Kidney (tissue), 22 donors: ENCODE measurements at places on chromosomes 12 and 14.

DNA sequence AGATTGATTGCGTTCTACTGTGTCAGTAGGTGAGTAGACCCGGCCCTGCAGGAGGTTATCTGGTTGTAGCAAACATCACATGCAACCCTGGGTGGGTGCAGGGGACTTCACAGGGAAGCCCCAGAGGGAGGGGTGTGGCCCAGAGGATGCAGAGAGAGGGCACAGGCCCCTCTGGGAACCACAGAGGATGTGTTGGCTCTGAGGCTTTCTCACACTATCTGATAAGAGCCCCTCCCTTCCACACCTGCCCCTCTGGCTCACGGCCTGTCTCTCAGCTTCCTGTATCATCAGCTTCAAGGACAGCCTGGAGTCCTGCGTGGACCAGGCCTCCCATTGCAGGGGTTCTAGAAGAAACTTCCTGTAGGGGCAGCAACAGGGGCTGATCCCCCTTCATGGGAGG lies 101.9 kb downstream of the RIN3 start:
- no peak for DNase-seq

GRCh38 chr12:12837025-12837812 lies 24.1 kb downstream of the DDX47 start:
- peak; percentile 71 for DNase-seq

- DNase-seq, result no peak
These were observed 56.1 kb upstream of the FUT8 start for GRCh38 chr14:65356327-65356836.

- DNase-seq, result no peak
These were observed 75.9 kb upstream of the RGS6 start for GRCh38 chr14:71856199-71856919.

DNA sequence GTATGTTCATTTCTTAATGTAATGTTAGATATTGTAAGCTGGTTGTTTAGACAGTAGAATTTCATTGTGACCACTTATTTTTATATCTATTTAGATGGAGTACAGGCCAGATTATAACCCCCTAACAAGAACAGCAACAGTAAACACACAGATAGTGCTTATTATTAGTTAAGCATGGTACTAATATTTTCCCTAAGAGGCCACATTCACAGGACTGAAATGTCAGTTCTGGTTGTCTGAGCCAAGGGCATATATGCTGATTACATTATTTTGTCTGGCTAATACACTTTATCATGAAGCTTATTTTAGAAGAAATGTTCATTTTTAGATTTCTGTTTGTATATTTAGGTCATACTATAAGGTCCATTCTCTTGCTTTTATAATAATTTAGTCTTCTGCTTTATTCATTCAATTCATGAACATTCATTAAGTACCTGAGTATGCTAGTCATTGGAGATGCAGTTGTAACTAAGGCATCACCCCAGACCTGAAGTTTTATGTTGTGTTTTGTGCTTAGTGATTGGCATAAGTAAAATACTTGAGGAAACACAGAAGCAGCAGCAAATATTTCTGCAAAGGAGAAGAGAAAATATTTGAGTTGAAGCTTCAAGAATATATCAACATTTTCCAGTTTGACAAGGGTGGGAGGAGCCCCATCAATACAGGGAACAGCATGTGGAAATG lies 413.7 kb downstream of the RAD51B start:
- DNase-seq, result no peak

- no peak for DNase-seq
These were observed 29.5 kb upstream of the CISTR start for GRCh38 chr12:53781228-53781801.

GRCh38 chr12:79317179-79317847 lies 373.5 kb downstream of the PAWR start:
- no peak for DNase-seq

DNA sequence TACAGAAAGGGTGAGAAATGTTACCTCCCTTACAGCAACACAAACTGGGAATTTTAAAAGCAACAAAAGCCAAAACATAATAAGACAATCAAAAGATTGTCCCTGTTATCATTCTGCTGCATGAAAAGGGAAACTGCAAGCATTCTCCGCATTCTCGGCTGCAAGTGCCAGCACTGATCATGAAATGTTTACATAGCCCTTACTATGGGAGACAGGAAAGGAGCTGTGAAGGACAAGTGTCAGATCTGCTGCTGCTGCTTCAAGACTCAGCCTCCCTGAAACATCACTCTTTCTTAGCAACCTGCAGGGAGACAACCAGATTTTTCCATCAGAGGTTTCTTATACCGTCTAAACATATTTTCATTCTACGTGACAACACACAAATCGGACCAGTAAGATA lies 20.1 kb downstream of the DENND5B start:
- no peak for DNase-seq

- DNase-seq, result no peak
These were observed 11.8 kb downstream of the USP30 start for GRCh38 chr12:109064143-109064542.

GRCh38 chr12:5557906-5558305 lies 126.0 kb downstream of the NTF3 start:
- no peak for DNase-seq

DNA sequence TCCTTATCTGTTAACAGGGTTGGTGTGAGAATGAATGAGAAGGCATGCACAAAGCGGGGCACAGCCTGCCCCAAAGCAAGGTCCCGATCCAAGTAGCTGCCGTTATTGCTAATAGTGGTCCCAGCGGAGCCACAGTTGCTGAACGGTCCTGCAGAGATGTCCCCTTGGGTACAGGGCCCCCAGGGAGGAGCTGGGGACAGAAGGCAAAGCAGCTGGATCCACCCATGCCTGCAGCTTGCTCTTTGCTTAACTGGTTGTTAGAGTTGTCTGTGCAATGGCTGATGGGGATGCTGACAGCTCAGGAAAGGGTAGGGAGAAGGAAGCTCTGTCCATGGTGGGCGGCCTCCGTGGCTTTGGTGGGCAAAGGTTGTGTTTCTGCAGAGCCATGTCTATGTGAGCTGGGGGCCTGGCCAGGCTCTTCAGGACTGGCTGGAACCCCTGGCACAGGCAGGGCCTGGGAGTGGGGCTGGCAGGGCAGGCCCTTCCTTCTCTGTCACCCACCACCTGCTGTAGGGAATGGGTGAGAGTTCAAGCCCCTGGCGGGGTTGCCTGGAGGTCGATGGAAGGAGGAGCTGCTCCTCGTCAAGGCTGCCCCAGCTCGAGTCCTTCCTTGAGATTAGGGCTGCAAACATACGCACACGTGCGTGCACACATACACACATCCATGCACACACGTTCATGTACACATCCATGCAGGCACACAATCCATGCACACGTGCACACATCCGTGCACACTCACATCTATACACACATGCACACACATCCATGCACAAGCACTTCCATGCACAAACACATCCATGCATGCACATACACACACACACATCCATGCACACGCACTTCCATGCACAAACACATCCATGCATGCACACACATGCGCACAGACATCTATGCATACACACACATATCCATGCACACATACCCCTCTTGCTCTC lies 35.4 kb downstream of the NOC4L start:
- no peak for DNase-seq

GRCh38 chr12:92951006-92951405 lies 21.9 kb upstream of the EEA1 start:
- DNase-seq, result no peak

GRCh38 chr12:115163710-115164109 lies 479.7 kb upstream of the TBX3 start:
- no peak for DNase-seq

DNA sequence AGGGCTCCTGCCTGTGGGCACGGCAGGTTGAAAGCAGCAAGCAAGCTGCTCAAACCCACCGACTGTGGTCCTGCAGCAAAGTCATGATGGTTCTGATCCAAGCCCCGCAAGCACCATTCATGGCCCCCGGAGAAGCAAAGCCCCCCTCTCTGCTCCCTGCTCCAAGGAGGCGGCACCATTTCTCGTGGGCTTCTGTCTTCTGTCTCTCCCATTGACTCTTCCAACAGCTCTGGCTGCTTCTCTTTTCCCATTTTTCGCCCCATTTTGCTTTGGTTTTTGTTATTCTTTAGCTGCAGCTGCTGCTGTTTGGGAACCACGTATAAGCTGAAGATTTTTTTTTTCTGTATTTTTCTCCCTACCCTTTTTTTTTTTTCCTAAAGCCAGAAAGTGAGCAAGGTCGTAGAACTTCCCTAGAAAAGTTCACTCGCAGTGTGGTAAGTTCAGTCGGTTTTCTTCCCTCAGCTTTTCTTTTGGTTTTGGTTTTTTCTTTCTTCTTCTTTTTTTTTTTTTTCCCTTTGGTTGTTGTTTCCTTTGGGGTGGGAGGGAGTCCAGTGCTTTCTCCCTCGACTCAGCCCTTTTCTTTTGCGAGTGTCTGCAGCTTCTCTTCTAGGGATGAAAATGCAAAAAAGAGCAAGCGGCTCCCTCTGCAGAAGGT lies 354.1 kb downstream of the DPF3 start:
- DNase-seq, result no peak

DNA sequence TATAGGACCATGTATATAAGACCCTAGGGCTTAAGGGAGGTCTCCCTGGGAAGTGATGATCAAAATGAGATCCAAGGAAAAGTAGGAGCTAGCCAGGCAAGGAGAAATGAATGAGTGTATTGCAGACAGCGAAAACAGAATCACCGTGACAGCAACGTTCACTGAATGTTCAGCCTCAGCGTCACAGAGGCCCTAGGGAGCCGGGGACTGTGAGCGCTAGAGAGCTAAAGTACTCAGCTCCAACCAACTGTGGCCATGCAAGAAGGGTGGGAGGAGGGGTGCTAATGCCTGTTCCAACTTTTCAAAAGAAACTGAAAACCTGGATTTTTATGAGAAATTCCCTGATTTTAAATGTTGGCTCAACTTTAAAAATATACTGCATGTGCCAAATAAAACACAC lies 105.5 kb upstream of the CCND2 start:
- peak; percentile 64 for DNase-seq

DNA sequence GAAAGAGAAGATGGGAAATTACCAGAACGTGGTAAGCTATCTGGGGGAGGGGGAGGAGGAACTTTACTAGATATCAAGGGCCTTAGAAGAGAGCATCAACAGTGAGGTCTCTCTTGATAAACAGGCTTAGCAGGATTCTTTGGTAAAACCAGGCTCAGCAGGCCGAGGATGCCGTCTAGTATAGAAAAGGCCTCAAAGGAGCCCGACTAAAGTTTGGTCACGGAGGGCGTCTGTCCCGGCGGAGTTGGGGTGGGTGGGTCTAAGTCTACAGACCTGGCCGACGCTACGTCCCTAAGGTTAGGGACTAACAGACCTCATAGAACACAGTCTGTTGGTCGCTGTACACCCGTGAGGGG lies 538 bp upstream of the TIGAR start:
- no peak for DNase-seq

DNA sequence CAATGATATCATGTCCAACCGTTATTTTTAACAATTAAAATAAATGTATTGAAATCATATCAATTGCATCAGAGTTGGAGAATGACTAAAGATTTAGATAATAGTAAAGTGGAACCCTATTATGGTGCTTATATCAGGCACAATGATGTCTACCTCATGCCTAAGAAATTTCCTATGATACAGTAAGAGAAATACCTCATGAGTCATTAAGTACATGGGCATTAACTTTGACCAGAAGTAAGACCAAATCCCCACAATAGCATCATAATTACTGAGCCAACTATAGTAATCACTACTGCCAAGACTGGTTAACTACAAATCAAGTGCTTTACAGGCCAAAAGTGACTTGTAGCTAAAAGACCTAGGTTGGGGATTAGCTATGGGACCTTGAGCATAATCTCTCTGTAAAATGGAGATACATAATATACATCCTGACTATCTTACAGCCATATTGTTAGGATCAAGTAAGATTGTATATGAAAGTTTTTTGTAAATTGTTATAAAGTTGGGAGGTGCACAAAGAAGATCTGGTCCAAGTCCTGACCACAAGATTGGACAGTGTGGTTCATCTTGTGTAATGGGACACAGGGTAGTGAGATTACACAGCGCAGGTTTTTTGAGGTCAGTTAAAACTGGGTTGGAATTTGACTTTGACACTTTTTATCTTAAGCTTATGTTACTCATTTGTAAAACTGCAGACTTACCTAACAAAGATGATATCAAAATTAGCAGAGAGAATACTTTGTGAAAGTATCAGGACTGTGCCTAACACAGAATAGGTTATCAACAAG lies 60.5 kb downstream of the ERGIC2 start:
- DNase-seq, result no peak

DNA sequence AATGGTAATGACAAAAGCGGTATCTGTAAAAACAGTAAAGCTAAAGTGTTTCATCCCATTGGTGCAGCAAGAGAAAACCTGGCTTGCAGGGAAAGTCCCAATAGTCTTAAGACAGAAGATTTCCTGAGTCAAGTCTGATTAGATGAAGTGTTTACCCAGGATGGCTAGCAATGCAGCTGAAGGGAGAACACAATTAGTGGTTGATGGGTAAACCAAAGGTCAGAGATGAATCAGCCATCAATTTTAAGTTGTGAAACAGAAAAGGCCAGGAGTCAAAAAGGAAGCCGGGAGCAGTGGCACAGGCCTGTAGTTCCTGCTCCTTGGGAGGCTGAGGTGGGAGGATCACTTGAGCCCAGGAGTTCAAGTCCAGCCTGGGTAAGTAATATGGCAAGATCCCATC lies 52.6 kb downstream of the SEC23A start:
- no peak for DNase-seq

DNA sequence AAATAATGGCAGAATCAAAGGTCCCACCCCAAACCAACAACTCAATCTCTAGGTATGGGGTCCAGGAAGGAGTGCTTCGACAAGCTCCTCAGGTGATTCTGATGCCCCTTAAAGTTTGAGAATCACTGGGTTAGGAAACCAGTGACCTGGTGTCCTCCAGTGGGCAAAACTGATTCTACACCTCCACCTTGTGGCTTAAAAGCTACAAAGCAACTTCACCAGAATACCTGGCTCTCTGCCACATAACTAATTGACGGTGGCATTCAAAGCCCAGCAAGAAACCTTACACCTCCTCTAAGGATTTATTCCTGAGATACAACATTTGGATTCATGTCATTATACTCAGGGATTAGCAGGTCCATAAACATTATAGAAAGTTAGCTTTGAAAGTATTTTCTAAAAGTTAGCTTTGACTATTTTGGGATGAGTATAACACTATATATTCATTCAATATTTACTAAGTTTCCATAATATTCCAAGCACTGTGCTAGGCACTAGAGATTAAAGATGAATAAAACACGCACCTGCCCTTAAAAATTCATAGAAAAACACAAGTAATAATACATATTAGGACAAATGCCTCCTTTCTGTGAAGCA lies 45.4 kb downstream of the DCAF5 start:
- DNase-seq, result peak; percentile 78

DNA sequence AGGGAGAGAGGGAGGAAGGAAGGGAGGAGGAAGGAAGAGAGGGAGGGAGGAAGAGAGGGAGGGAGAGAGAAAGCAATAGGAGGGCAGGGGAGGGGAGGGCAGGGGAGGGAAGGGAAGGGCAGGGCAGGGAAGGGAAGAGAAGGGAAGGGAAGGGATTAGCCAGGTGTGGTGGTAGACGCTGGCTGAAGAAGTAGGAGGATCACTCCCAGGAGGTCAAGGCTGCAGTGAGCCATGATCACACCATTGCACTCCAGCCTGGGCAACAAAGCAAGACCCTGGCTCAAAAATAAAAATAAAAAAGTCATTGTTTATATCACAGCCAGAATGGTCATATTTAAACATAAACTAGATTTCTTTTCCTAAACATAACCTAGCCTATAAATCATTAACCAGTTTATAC lies 20.4 kb upstream of the EEA1 start:
- no peak for DNase-seq
